ENCODE measurements at places on chromosomes 6 and 20.
A peak's percentile ranks its signal among the peaks of the same experiment; 100 is the strongest.

GRCh38 chr6:32213649-32214048 is 10.2 kb downstream of the NOTCH4 start:
- no peak for DNase-seq

DNA sequence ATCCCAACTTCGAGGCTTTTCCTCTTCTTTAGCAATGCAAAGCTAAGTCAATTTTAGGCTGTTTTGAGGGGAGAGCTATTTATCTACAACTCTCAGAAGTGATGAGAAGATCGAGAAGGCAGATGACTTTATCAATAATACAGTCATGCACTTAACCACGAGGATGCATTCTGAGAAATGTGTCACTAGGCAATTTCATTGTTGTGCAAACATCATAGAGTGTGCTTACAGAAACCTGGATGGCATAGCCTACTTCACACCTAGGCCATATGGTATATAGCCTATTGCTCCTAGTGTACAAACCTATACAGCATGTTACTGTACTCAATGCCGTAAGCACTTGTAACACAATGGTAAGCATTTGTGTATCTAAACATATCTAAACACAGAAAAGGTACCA is 66.6 kb downstream of the PRND start:
- DNase-seq: no peak

- DNase-seq: no peak
Measured at GRCh38 chr20:21156266-21156665, 30.4 kb downstream of the KIZ start.

GRCh38 chr6:106511288-106512047 is 117.8 kb downstream of the RTN4IP1 start:
- peak; percentile 32 for DNase-seq

DNA sequence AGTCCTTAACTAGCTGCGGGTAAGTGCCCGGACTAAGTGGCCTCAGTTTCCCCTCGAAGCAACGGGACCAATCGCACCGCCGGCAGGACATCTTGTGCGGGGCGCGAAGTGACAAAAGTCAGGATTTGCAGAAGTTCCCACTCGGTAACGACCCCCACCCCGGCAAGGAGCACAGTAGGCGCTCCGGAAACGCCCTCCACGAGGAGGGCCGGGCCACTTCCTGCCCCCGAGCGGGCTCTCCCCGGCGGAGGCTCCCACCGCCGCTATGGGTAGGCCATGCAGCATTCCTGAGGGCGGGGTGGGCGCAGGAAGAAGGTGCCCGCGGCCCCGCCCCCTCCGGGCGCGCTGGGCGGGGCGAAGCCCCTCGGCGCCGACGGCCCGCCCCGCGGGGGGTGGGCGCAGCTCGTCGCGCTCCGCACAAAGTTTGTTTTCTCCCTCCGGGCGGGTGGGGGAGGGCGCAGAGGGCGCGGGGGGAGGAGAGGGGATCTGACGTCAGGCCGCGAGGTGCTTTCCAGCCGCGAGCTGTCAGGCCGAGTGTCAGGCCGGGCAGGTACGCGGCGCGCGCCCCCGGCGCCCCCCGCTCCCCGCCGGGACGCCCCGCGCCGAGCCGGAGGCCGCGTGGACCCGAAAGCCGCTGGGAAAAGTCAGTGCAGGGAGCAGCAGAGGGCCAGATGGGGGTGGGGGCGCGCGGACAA is at the start of gene TGIF2:
TGIF2 (plus strand) TSS at position 495 of the 695 bp plus-strand sequence. CDS start 5,178 bp downstream, outside the sequence.
- DNase-seq: peak; percentile 97

DNA sequence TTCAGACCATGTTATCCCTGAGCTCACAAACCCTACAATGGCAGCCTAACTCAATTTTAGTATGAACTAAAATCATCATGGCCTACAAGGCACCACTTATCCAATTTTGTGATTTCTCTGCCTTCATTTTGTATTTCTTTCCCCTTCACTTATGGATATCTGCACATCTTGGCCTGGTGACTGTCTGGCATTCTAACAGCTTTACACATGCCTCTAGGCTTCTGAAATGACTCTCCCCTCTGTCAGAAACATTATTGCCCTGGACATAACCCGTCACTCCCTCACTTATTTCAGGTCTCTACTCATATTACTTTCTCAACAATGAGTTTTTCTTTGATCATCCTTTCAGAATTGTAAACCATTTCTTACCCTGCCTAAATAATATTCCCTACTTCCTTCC is 89.2 kb upstream of the THEMIS start:
- no peak for DNase-seq

- DNase-seq: no peak
Measured at GRCh38 chr6:107444277-107444676, 15.1 kb downstream of the PDSS2 start.

DNA sequence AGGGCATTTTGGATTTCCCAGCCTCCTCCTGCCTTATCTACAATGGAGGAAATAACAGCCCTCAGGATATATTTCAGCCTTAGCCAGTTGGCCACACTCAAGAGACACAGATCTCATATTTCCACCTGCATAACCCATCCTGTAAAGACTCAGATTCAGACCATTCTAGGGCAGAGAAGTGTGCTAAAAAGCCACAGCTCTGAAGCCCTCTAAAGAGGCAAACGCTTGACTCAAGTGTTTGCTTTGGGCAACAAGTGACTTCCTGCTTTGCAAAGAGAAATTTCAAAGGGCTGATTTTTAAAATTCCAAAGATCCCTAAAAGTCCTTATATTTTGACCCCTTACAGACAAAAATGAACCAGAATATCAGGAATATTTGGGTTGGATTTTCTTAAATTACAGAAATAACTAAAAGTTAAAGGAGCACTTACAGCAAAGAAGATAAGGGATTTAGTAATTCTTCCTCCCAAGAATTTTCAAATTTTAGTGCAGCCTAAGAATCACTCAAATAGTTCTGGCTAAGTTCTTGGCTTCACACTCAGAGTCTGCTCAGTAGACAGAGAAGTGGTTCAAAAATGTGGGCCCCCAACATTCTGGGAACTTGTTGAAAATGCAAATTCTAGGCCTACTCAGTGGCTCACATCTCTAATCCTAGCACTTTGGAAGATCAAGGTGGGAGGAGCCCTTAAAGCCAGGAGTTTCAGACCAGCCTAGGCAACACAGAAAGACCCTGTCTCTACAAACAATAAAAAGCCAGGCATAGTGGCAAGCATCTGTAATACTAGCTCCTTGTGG is 18.9 kb upstream of the ADGRF5 start:
- DNase-seq: no peak

DNA sequence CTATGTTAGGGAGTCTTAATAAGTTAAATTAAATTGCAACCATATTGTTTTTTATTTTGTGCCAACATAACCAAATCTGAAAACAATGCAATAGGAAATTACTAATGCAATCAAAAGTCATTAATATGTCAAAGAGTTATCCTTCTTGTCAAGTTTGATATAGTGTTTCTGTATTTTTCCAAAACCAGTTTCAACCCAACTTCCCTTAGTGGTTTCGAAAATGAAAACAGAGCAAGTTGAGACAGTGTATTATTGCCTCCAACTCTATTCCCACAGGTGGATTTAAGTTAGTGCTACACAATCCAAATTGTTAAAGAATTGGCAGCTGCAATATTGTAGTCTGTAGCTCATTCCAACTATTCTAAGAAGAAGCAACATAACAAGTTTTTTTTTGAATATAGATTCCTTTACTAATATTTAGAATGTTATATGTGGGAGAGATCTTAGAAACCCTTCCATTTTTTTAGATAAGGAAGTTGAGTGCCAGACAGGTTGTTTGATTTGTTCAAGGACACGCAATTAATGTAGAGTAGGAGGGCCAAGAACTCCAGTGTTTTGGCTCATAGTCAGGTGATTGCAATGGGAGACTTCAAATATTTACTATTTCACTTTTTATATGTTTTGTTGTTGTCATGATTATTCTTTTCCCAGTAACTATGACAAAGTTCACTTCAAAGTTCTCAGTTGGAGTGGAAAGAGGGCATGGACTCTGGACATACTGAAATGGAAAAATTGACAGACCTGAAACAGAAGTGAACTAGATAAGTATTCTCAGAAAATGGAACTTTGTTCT is 282.4 kb upstream of the HSF2 start:
- DNase-seq: no peak

- DNase-seq: no peak
Measured at GRCh38 chr6:25456249-25457040, 177.3 kb downstream of the CARMIL1 start.

DNA sequence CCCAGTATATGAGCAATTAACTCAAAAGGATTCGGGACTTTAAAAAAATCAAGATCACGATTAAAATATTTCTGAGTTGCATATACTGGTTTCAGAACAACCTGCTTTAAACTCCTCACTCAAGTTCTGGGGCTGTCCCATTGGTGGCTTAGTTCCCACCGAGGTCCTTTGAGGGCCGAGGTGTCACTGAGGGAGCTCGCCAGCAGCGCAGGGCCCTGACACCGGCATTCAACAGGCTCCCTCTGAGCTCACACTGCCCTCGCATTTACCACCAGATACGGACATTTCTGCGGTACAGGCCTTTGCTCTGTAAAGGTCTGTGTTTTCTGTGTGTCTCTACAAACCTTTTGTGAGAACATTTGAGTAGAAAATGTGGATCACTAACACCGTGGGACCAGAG is 24.4 kb upstream of the BNIP5 start:
- DNase-seq: no peak

DNA sequence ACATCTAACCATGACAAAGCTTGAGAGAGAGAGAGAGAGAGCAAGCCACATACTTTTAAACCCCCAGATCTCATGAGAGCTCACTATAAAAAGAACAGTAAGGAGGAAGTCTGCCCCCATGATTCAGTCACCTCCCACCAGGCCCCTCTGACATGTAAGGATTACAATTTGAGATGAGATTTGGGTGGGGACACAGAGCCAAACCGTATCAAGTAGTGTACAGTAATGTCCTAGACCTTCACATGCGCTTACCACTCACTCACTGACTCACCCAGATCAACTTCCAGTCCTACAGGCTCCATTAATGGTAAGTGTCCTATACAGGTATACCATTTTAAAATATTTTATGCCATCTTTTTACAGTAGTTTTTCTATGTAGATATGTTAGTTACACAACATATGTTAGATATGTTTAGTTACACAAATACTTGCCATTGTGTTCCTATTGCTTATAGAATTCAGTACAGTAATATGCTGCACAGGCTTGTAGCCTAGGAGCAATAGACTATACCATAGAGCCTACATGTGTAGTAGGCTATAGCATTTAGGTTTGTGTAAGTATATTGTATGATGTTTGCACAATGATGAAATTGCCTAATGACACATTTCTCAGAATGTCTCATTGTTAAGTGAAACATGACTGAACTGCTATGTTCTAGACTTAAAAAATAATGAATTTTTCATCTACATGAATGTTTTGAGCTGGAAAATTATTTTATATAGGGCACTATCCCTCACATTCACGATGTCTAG is 11.7 kb downstream of the TSPYL1 start:
- no peak for DNase-seq

DNA sequence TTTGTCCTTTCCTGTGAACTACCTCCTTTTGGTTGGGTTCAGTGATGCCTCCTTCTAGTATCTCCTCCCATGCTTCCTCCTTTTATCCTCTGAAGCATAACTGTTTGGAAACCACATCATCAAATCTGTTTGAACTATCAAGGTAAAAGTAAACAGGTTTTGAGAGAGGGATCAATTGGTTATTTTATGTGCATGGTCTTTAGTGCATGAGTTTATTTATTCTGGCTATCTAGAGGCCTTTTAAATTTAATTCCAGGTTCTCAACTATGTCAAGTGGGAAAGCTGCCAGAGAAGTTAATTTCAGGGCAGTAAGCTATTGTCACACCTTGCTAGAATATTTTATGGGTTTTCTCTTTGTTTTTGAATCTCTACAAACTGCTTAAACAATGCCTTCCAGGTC is 54.1 kb downstream of the WASF1 start:
- no peak for DNase-seq

GRCh38 chr6:40328986-40329545 is 258.1 kb downstream of the LRFN2 start:
- DNase-seq: no peak

DNA sequence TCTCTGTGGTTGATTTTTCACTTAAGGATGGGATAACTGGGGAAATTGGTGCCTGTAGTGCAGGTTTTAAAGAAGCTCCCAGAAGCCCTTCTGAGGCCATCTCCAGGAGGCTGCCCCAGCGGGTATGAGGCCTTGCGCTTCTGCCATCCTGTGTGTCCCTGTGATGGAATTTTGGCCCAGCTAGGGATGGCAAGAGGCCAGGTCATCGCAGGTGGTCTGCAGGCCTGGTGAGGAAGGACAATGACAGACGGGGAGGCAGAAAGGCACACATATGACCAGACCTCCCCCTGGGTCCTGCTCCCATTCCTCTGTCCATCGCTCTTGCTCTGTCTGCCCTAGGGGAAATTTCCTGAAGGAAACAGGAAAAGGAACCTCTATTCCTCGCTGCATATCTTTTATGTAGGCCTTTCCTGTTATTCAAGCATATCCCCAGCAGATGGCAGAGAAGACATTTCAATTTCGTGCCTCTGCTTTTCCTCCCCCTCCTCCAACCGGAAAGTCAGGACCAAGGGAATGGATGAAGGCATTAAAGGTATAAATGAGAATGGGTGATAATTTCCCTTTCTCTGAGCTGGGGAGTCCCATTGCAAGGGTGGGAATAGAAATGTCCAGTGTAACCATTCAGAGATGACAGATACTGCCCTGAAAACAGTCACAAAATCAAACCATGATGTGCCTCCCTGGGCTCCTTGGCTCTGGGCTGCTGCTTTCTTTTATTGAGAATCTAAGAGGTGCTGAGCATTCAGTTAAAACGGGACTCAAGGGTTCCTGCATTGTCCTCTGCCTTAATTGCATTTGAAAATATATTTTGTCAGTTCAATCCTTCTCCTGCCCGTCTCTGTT is 17.6 kb upstream of the HLA-F start:
- no peak for DNase-seq

GRCh38 chr6:45351667-45352066 is 23.5 kb downstream of the RUNX2 start:
- no peak for DNase-seq

DNA sequence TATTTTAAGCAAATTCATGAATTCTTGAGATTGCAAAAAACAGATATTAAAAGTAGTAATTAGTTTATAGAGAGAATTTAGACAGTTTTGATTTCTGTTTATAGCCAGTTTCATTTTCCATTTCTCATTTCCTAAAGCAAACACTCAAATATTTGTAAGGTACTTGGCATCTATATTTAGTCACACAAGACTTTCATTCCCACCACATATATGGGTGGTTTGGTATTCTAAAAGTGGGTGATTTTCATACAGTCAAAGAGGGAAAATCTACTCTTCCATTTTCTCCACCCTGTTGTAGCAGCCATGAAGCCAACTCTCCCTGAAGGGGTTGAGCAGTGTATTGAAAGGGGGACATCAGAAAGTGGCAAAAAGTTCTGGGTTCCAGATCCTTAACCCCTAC is 181.1 kb upstream of the SUPT3H start:
- no peak for DNase-seq

- DNase-seq: no peak
Measured at GRCh38 chr6:53845280-53846195, 50.7 kb downstream of the LRRC1 start.

- no peak for DNase-seq
Measured at GRCh38 chr6:80547827-80548226, 441.4 kb downstream of the BCKDHB start.

DNA sequence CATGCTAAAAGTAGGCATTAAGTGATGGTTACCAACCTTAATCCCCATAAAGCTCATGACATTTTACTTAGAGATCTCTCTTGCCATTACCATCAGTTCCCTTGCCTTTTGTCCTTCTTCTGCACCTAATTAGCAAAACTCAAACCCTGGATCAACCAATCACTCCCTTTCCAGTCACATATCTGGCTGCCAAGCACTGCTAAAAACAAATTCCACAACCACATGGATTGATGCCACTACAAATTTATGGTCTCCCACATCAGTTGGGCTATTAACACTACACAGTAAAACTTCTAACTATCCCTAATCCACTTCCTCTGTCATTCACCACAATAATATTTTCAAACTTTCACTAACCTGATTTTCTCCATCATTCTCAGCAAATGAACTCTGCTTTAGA is 54.3 kb upstream of the RNF146 start:
- no peak for DNase-seq

GRCh38 chr20:45467861-45468260 is 1.7 kb upstream of the WFDC2 start:
- no peak for DNase-seq

Measured in GM12891 (cell line).